Naive thymus-derived CD4-positive, alpha-beta T cell (primary cell): ENCODE measurements at places on chromosomes 2 and 18.

- no peaks in the 10 kb centered on the region for H3K36me3 ChIP-seq
- no peak overlapping the region for H3K27ac ChIP-seq
- H3K4me1 ChIP-seq, result no peaks in the 10 kb centered on the region
- no peaks in the 10 kb centered on the region for H3K27me3 ChIP-seq
- no peak overlapping the region for H3K4me3 ChIP-seq
- DNase-seq, result no peak
Measured at GRCh38 chr2:141015341-141016047, 1115.3 kb downstream of the LRP1B start.

DNA sequence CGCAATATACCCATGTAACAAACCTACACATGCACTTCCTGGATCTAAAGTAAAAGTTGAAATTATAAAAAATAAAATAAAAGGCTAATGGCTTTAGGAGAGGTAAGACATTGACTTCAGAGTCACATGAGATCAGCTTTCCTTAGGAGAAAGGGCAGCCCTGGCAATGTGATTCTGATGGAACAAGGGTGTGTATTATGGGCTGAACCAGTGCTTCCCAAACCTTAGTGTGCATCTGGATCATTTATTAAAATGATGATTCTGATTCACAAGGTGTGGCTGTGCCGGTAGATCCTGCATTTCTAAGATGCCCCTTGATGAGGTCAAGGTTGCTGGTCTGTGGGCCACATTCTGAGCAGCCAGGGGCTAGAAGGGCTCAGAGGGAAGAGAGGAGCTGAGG, 42.6 kb downstream of the LAMA3 start:
- H3K27ac ChIP-seq, result no peak overlapping the region
- no peak overlapping the region for H3K4me3 ChIP-seq
- DNase-seq, result no peak
- no peaks in the 10 kb centered on the region for H3K4me1 ChIP-seq
- no peaks in the 10 kb centered on the region for H3K27me3 ChIP-seq

DNA sequence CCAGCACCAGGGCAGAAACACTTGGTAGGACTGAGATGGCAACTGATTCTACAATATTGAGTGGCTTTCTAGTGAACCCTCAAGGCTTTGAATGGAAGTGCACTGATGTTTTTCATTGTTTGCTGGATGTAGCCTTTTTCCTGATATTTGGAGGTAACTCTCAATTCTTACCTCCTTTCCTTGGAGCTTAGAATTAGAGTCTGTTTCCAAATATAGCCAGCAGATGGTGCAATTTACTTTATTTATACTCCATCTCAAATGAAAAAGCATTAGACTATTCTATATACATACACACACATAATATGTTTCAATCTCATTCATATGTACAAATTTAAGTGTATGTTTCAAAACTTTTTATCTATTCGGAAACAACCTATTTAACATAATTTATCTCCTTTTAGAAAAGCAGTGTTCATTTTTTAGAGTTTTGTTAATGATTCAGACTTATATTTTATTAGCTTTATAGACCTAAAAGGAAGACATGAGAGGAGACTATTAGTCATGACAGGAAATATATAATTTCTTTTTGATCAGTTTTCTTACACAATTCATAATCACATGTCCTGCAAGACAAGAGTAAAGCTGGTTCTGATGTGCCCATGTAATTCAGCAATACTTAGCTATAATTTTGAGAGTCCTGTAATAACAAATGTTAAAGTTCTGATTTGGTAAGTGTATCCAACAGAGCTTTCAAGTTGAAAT, 124.8 kb downstream of the NUP35 start:
- DNase-seq, result peak; percentile 6
- H3K4me1 ChIP-seq, result no peaks in the 10 kb centered on the region
- no peak overlapping the region for H3K27ac ChIP-seq
- H3K36me3 ChIP-seq, result no peaks in the 10 kb centered on the region
- no peak overlapping the region for H3K4me3 ChIP-seq
- no peaks in the 10 kb centered on the region for H3K27me3 ChIP-seq

DNA sequence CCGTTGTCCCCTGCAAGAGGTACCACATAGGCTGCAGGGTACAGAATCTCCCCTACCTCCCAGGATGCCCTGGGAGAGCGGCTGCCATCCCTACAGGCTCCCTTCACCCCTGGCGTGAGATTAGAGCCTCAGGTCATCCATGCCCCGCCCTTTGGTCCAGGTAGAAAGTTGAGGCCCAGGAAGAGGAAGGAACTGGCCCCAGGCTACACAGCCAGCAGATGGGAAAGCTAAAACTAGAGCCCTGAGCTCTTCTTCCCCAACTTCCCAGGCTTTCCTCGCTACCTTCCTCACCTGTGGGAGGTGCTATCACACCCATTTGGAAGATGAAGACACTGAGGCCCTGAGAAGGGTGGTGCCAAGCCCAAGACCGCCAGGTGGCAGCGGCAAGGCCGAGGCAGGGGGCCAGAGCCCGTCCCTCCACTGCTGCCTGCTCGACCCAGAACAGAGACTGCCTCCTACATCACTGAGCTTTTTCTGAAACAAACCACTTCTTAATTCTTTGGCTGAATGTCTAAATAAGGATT, 25.8 kb downstream of the CIB4 start:
- no peak overlapping the region for H3K4me3 ChIP-seq
- DNase-seq, result no peak
- H3K27ac ChIP-seq, result no peak overlapping the region
- H3K27me3 ChIP-seq, result no peaks in the 10 kb centered on the region
- no peaks in the 10 kb centered on the region for H3K36me3 ChIP-seq
- H3K4me1 ChIP-seq, result peaks cover 1% of the 10 kb centered on the region

GRCh38 chr18:36379435-36379984, 82.0 kb downstream of the FHOD3 start:
- H3K36me3 ChIP-seq, result no peaks in the 10 kb centered on the region
- no peaks in the 10 kb centered on the region for H3K27me3 ChIP-seq
- DNase-seq, result no peak
- no peak overlapping the region for H3K27ac ChIP-seq
- H3K4me1 ChIP-seq, result no peaks in the 10 kb centered on the region
- no peak overlapping the region for H3K4me3 ChIP-seq

DNA sequence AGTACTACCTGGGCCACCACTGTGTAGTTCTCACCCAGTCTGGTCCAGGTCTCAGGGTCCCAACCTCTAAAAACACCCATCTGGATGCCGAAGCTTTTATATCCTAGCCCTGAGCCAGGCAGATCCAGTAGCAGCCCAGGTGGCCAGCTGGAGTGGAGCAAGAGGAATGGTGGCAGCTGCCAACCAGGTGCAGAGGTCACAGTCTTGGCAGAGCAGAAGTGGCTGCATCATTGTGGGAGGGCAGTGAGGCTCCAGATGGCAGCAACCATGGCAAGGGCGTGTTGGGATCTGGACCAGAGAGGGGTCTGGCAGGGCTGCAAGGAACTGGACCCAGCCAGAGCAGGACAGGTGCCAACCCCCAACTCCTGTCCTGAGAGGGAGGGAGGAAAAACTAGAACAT, 72.2 kb upstream of the AGAP1 start:
- H3K27ac ChIP-seq, result no peak overlapping the region
- no peak for DNase-seq

DNA sequence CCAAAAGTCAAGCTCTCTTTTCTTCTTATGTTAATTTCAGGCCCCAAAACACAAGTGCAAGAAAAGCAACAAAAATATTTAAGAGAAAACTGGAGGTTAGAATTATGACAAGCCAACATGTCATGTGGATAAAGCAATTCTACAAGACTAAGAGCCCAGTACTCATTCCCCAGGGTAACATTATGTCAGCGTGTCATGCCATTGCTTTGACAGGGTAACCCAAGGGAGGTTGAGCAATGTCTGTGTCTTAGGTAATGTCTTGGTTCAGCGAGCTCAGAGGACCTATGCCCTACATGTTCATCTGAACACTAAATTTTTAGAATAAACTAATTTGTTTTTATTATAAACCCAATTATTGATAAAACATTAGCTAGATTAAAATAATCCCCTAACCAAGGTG, 173.2 kb upstream of the ZNF804A start:
- H3K27me3 ChIP-seq, result no peaks in the 10 kb centered on the region
- DNase-seq, result no peak
- no peaks in the 10 kb centered on the region for H3K4me1 ChIP-seq
- H3K36me3 ChIP-seq, result no peaks in the 10 kb centered on the region
- H3K4me3 ChIP-seq, result no peak overlapping the region

DNA sequence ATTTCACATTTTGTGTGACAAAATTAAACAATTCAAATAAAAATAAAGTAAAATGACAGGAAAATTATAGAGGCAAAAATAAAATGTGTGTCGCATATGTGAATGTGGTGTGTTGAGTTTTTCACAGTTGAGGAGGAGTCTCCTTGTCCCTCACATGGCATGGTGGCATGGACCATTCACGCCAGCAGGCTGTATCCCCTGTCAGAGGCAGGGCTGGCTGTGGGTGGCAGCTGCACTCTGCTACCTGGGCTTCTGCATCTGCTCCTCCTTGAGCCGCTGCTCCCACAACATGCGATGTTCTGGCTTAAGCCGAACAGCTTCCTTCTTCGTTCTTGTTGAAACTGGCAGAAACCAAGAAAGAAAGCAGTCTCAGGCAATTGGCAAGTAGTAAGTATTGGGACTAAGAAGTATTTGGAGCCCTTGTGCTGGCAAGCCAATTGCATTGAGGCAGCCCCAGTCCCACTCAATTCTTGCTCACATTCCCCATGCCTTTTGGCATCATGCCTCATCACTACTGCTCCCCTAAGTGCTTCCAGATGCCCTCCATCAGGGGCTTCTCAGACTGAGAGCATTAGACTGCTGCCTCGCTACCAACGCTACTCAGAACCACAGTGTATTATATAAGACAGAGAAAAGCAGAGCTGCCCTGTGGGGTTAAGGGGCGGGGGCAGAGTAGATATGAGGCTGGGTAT, 177.9 kb upstream of the NABP1 start:
- H3K36me3 ChIP-seq, result no peaks in the 10 kb centered on the region
- DNase-seq, result no peak

DNA sequence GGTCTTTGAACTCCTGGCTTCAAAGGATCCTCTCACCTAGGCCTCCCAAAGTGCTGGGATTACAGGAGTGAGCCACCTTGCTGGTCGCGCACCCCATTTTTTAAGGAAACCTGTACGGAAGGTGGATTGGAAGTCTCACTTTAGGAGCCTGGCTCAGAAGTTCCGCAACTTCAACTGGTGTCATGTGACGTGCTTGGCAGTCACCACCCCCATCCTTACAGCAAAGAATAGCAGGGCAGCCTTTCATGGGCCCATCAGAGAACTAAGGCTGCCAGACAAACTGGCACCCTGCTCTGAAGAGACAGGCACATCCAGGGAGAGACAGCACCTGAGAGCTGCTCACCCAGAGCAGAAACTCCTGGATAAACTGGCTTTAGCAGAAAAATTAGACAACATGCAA, 3.3 kb upstream of the SLC66A2 start:
- H3K4me1 ChIP-seq, result peaks cover 12% of the 10 kb centered on the region
- H3K27ac ChIP-seq, result no peak overlapping the region
- H3K4me3 ChIP-seq, result no peak overlapping the region
- H3K36me3 ChIP-seq, result peaks cover 3% of the 10 kb centered on the region

GRCh38 chr2:21837168-21837960, 713.6 kb downstream of the TDRD15 start:
- no peaks in the 10 kb centered on the region for H3K36me3 ChIP-seq
- H3K4me3 ChIP-seq, result no peak overlapping the region
- no peak overlapping the region for H3K27ac ChIP-seq
- no peaks in the 10 kb centered on the region for H3K27me3 ChIP-seq
- no peaks in the 10 kb centered on the region for H3K4me1 ChIP-seq

GRCh38 chr18:40215979-40216378, 1739.1 kb upstream of the PIK3C3 start:
- H3K4me1 ChIP-seq, result no peaks in the 10 kb centered on the region
- no peak overlapping the region for H3K27ac ChIP-seq
- H3K27me3 ChIP-seq, result no peaks in the 10 kb centered on the region

GRCh38 chr18:49178321-49178720, 227.6 kb upstream of the SMAD7 start:
- no peak overlapping the region for H3K4me3 ChIP-seq
- no peak for DNase-seq
- no peak overlapping the region for H3K27ac ChIP-seq
- no peaks in the 10 kb centered on the region for H3K36me3 ChIP-seq
- no peaks in the 10 kb centered on the region for H3K27me3 ChIP-seq

DNA sequence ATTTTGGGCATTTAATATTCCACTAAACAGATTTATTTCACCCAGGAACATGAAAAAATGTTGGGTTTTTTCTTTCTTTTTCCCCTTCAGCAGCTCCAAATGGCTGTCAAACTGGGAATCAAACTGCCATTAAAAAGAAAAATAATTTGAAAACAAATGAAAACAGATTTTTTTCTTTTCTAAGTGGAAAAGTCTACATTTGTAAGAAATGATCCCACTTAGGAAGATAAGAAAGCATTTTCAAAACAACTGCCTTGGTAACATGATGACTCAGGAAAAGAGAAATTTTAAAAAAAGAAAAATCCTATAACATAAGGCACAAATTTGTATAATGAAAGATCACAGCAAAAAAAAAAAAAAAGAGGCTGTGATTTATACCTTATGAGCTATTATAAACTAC, 20.0 kb downstream of the ZNF521 start:
- DNase-seq, result no peak
- H3K4me3 ChIP-seq, result no peak overlapping the region
- no peaks in the 10 kb centered on the region for H3K36me3 ChIP-seq
- no peaks in the 10 kb centered on the region for H3K4me1 ChIP-seq
- H3K27me3 ChIP-seq, result no peaks in the 10 kb centered on the region

DNA sequence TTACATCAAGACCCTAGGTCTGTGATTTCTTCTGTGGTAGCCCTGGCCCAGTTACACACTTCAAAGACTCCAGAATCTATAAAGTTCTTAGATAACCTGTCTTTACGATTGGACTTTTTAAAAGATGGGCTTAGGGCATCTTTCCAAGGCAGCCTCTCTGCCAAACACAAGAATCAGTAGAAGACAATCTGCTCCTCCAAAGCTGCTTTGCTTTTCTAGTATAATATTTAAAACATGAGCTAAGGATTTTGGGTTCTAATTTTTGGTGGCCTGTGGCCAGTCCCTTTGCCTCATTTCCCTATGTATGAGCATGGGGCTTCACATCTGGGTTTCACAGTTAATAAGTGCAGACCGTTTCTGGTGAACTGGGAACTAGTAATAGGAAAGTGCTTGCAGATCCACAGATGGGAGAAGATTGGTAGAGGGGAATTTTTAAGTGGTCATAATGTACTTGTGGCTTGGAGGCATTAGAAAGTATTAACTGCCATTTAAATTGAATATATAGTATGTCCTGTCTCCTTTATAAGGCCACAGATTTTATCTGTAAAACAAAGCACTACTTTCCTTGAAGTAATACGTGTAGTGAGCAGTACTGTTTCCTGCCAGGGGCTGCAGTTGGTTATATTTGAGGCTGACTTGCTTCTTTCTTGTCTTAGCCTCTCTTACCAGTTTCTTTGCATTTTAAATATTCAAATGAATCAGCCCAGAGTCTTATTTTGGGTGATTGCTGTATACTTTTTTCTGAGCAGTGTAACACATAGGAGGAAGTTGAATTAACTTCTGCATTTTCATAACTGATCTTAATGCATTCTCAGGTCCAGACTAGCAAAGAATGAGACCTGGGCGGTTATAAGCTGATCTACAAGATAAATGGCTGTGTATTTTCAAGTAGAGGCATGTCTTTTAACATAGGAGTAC, 1.5 kb downstream of the ARPC2 start:
- no peaks in the 10 kb centered on the region for H3K36me3 ChIP-seq
- no peaks in the 10 kb centered on the region for H3K27me3 ChIP-seq
- DNase-seq, result no peak
- peak overlapping the region; percentile 90 for H3K4me3 ChIP-seq
- H3K27ac ChIP-seq, result peak overlapping the region; percentile 99

- no peak overlapping the region for H3K27ac ChIP-seq
- DNase-seq, result no peak
- H3K4me1 ChIP-seq, result no peaks in the 10 kb centered on the region
- H3K4me3 ChIP-seq, result no peak overlapping the region
- H3K27me3 ChIP-seq, result no peaks in the 10 kb centered on the region
Measured at GRCh38 chr2:200329798-200330197, 23.3 kb downstream of the SPATS2L start.
